ENCODE measurements at places on chromosomes 11 and 22. TPM values are rescaled to one million over a fixed set of nuclear protein-coding genes. Genes with fewer than 3 reads are reported as not detected.

- no peak overlapping the region for H3K27ac ChIP-seq
- no peak for DNase-seq
- H3K36me3 ChIP-seq: no peaks in the 10 kb centered on the region
- H3K4me3 ChIP-seq: no peak overlapping the region
- H3K27me3 ChIP-seq: no peaks in the 10 kb centered on the region
Observed at GRCh38 chr11:31030138-31030792, 339.3 kb downstream of the DCDC1 start.

DNA sequence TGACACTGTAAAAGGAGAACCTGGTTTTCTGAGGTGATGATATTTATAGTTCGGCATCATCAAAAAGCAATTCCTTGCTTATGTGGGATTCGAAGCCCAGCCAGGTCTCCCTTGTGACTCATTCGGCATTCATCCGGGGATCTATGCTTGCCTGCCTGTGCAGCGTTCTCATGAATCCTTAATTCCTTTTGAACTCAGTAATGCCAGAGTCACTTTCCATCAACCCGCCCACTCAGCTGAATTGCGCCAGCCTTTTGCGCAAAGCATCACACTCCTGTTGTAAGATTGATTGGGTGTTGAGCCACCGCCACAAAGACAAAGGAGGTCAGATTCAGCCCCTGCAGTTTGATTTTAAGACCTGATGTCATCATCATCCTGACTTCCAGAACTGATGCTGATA lies 128.6 kb downstream of the SLC17A6 start:
- no peak for DNase-seq
- H3K36me3 ChIP-seq: no peaks in the 10 kb centered on the region
- H3K4me3 ChIP-seq: no peak overlapping the region
- H3K27me3 ChIP-seq: no peaks in the 10 kb centered on the region
- no peaks in the 10 kb centered on the region for H3K4me1 ChIP-seq

LRRC32 gene
- 0.06 TPM for polyA plus RNA-seq

DNA sequence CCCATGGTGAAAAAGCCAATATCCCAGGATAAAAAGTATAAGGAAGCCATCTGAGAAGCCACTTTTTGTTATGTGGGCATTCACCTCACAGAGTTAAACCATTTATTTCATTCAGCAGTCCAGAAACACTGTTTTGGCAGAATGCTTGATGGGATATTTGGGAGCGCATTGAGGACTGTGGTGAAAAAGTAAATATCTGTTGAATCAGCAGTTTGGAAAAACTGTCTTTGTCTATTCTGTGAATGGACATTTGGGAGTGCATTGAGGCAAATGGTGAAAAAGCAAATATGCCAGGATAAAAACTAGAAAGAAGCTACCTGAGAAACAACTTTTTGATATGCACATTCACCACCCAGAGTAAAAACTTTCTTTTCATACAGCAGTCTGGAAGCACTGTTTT lies 276.2 kb upstream of the TRIM48 start:
- H3K4me3 ChIP-seq: no peak overlapping the region
- no peaks in the 10 kb centered on the region for H3K27me3 ChIP-seq
- DNase-seq: no peak
- no peaks in the 10 kb centered on the region for H3K36me3 ChIP-seq
- H3K27ac ChIP-seq: no peak overlapping the region

ASPHD2 gene
- 4.1 TPM for polyA plus RNA-seq

DNA sequence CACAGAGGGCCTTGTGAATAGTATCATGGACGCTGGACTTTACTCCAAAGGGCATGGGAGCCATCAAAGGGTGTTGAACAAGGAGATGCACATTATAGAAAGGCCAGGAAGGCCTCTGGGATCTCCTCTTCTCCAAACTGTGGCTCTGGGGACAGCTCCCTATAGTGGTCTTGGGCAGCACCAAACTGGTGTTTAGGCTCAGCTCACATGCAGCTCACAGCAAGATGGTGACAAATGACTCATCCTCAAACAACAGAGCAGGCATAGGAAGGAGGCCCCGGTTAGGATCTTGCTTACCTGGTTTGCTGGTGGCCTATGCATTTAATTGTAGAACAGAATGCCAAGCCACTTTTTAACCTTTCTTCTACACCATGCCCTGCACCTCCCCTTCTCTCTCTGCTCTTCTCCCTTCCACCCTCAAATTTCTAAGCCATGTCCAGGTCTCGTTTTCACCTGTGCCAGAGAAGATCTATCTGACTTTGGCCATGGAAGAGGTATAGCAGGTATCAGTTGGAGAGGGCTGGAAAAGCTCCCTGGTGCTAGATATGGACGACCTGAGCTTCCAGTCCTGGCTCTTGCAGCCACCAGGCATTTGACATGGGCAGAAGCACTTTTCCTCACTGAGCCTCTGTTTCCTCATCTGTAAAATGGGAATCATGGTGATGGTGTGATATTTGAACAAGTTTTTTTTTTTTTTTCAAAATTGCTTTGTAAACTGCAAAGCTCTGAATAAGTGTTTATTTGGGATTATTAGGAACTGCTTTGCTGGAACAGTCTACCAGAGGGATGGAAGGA lies 14.4 kb upstream of the EHF start:
- no peaks in the 10 kb centered on the region for H3K27me3 ChIP-seq
- no peak for DNase-seq
- H3K27ac ChIP-seq: no peak overlapping the region
- no peaks in the 10 kb centered on the region for H3K36me3 ChIP-seq
- H3K4me1 ChIP-seq: no peaks in the 10 kb centered on the region

BCR gene
- polyA plus RNA-seq: 18.4 TPM

DNA sequence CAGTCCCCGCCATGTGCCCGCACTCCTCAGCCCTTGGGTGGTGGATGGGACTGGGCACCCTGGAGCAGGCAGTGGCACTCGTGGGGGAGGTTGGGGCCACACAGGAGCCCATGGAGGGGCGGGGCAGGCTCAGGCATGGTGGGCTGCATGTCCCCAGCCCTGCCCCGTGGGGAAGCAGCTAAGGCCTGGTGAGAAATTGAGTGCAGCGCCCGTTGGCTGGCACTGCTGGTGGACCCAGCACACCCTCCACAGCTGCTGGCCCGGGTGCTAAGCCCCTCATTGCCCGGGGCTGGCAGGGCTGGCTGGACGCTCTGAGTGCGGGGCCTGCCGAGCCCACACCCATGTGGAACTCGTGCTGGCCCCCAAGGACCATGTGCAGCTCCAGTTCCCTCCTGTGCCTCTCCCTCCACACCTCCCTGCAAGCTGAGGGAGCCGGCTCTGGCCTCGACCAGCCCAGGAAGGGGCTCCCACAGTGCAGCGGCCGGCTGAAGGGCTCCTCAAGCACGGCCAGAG lies 16.1 kb downstream of the OR5B3 start:
- no peaks in the 10 kb centered on the region for H3K4me1 ChIP-seq
- H3K27me3 ChIP-seq: no peaks in the 10 kb centered on the region
- no peak for DNase-seq
- no peak overlapping the region for H3K27ac ChIP-seq
- H3K4me3 ChIP-seq: no peak overlapping the region

DNA sequence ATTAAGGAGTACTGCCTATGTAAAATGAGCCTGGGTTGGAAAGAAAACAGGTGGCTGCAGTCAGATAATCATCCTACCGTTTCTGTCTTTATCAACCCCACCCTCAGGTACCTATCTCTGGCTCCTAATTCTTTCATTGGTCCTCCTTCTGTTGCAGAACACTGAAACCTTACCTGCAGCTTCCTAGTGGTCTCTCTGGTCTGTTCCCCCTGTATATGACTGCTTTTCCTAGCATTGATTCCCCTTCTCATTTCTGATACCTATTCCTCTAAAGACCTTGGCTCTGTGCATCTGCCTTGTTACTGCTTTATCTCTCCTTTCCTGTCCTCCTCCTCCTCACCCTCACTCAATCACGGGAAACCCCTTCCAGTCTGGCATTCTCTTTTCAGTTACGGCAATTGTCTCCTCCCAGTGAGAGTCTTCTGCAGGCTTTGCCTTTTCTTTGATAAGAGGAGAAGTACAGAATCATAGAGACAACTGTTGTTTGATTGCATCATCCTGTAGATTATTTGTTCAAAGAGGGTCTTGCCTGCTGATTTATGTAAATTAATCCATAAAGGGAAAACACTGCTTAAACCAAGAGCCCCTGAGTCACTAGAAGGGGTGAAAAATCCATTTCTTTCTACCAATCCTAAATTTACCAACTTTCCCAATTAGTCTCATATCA lies 301.2 kb downstream of the AASDHPPT start:
- H3K36me3 ChIP-seq: no peaks in the 10 kb centered on the region
- H3K27me3 ChIP-seq: no peaks in the 10 kb centered on the region
- H3K4me1 ChIP-seq: no peaks in the 10 kb centered on the region
- no peak overlapping the region for H3K27ac ChIP-seq

SCN4B gene
- polyA plus RNA-seq: not detected

GRCh38 chr11:65109231-65110198 lies 2.2 kb upstream of the TM7SF2 start:
- peaks cover 21% of the 10 kb centered on the region for H3K36me3 ChIP-seq
- no peak for DNase-seq
- H3K4me1 ChIP-seq: peaks cover 32% of the 10 kb centered on the region
- H3K4me3 ChIP-seq: no peak overlapping the region
- no peaks in the 10 kb centered on the region for H3K27me3 ChIP-seq
- H3K27ac ChIP-seq: no peak overlapping the region

DNA sequence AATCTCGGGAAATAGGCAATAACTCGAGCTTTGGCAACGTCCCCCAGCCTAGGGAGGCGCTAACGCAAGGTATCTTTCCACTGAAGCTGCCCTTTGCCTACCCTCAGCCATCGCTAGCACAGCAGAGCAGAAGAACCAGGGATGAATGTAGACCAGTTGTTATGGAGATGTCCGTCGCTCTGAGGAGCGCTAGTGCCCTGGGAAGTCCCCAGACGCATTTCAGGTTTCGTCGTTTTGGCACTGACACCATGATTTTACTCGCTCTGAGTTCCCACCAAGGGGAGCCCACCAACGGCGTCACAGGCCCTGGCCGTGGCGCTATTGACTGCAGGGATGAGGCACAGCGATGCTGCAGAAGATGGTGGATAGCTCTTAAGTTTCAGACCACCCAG lies 22.7 kb upstream of the BDNF start:
- H3K4me1 ChIP-seq: no peaks in the 10 kb centered on the region
- H3K4me3 ChIP-seq: no peak overlapping the region
- H3K27ac ChIP-seq: no peak overlapping the region
- no peak for DNase-seq
- no peaks in the 10 kb centered on the region for H3K36me3 ChIP-seq

DNA sequence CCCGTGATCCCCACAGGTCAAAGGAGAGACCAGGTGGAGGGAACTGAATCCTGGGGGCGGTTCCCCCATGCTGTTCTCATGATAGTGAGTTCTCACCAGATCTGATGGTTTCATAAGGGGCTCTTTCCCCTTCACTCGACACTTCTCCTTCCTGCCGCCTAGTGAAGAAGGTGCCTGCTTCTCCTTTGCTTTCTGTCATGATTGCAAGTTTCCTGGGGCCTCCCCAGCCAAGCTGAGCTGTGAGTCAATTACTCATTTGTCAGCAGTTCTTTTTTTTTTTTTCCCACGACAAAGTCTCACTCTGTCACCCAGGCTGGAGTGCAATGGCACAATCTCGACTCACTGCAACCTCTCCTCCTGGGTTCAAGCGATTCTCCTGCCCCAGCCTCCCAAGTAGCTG lies 1530.4 kb downstream of the BRD1 start:
- H3K4me1 ChIP-seq: no peaks in the 10 kb centered on the region
- H3K36me3 ChIP-seq: no peaks in the 10 kb centered on the region
- no peaks in the 10 kb centered on the region for H3K27me3 ChIP-seq
- H3K4me3 ChIP-seq: no peak overlapping the region
- no peak overlapping the region for H3K27ac ChIP-seq
- no peak for DNase-seq

DNA sequence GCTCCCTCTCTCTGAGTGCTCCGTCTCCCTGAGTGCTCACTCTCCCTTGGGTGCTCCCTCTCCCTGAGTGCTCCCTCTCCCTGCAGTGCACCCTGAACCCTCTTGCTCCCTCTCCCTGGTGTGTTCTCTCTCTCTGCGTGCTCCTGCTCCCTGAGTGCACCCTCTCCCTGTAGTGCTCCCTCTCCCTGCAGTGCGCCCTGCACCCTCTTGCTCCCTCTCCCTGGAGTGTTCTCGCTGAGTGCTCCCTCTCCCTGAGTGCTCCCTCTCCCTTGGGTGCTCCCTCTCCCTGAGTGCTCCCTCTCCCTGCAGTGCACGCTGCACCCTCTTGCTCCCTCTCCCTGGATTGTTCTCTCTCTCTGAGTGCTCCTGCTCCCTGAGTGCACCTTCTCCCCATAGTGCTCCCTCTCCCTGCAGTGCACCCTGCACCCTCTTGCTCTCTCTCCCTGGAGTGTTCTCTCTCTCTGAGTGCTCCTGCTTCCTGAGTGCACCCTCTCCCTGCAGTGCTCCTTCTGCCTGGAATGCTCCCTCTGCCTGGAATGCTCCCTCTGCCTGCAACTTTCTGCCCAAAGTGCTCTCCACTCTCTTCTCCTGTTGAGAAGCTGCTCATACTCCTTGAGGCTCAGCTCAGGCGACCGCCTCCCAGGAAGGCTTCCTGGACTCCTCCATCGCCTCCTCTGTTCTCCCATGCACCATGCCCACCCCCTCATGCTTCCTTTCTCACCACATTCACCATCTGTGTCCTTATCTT lies 48.4 kb upstream of the WNT7B start:
- H3K27me3 ChIP-seq: peaks cover 37% of the 10 kb centered on the region
- H3K4me3 ChIP-seq: no peak overlapping the region
- no peaks in the 10 kb centered on the region for H3K4me1 ChIP-seq
- no peak overlapping the region for H3K27ac ChIP-seq
- DNase-seq: no peak
- no peaks in the 10 kb centered on the region for H3K36me3 ChIP-seq

GRCh38 chr11:15688351-15688792 lies 573.6 kb downstream of the INSC start:
- no peaks in the 10 kb centered on the region for H3K36me3 ChIP-seq
- H3K27ac ChIP-seq: no peak overlapping the region
- H3K4me3 ChIP-seq: no peak overlapping the region
- H3K4me1 ChIP-seq: no peaks in the 10 kb centered on the region
- H3K27me3 ChIP-seq: no peaks in the 10 kb centered on the region

GRCh38 chr11:6127881-6128280 lies 20.4 kb downstream of the OR56B4 start:
- no peak overlapping the region for H3K27ac ChIP-seq
- no peaks in the 10 kb centered on the region for H3K4me1 ChIP-seq
- no peaks in the 10 kb centered on the region for H3K36me3 ChIP-seq

OR8D2 gene
- polyA plus RNA-seq: not detected

OR8A1 gene
- not detected for polyA plus RNA-seq

- H3K4me1 ChIP-seq: no peaks in the 10 kb centered on the region
- no peak overlapping the region for H3K27ac ChIP-seq
- no peaks in the 10 kb centered on the region for H3K27me3 ChIP-seq
- peaks cover 14% of the 10 kb centered on the region for H3K36me3 ChIP-seq
- no peak overlapping the region for H3K4me3 ChIP-seq
- DNase-seq: no peak
Observed at GRCh38 chr22:45842291-45842991, 134.5 kb downstream of the WNT7B start.

DNA sequence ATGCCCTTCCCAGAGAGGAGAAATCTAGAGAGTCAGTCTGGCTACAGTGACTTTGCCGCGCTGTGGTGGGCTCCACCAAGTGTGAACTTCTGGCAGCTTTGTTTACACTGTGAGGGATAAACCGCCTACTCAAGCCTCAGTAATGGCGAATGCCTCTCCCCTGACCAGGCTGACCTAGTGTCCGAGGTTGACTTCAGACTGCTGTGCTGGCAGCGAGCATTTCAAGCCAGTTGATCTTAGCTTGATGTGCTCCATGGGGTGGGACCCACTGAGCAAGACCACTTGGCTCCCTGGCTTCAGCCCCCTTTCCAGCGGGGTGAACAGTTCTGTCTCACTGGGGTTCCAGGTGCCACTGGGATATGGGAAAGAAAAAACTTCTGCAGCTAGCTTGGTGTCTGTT lies 38.6 kb upstream of the PTH start:
- H3K4me3 ChIP-seq: no peak overlapping the region
- H3K27ac ChIP-seq: no peak overlapping the region
- no peaks in the 10 kb centered on the region for H3K27me3 ChIP-seq
- DNase-seq: no peak

Data from CD8-positive, alpha-beta memory T cell (primary cell).